ENCODE measurements at places on chromosomes 7 and 10. TPM values are rescaled to one million over a fixed set of nuclear protein-coding genes. Genes with fewer than 3 reads are reported as not detected.

DNA sequence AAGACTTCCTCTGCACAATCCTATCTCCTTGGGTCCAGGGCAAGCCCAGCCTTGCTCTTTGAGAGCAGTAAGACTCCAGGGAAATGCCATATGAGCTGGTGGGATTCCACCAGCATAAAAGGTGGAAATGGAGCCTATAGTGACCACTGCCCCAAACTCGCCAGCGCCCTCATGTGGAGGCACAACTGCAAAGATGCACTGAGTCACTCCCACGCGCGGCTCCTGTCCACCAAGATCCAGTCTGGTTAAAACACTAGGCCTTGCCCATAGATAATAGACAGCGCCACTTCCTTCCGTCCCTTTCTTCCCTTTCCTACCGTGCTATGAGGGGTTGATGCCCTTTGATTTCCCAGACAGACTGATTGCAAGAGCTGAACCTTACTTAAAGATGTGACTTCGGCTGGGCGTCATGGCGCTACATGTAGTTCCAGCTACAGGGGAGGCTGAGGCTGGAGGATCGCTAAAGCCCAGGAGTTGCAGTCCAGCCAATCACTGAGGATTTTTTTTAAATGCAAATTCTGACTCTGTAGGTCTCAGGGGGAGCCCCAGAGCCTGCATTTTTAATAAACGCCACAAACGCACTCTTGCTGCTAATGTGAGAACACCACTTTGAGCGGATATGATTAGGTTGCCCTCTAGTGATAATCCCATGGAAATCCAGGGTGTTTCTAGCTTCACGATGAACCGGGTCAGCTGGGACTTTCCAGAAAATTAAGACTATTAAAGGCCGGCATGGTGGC is 136.5 kb downstream of the EPC1 start:
- DNase-seq: peak; percentile 61

GRCh38 chr10:103884681-103885139 is 29.3 kb upstream of the SH3PXD2A start:
- peak; percentile 86 for DNase-seq

GRCh38 chr7:14047709-14048399 is 58.4 kb upstream of the ETV1 start:
- no peak for DNase-seq

The NRCAM gene
- total RNA-seq: 60.4 TPM

The MYOF gene
- 249 TPM for total RNA-seq

DNA sequence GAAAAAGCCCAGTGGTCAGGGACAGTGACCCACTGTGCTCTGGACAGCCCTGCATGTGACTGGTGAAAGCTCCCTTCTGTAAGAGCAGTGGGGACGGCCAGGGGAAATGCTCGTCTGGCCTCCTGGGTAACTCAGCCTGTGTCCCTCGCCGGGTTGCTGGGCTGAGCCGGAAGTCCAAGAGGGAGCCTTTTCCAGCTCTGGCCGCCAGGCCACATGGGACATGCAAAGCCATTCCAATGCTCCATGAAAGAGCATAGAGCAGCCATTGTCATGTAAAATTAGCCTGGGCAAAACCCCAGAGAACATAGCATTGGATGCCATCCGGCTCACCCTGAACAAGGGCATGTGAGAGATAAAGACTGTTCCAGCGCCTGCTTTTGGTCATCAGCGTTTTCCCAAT is 64.9 kb upstream of the ADRB1 start:
- no peak for DNase-seq

DNA sequence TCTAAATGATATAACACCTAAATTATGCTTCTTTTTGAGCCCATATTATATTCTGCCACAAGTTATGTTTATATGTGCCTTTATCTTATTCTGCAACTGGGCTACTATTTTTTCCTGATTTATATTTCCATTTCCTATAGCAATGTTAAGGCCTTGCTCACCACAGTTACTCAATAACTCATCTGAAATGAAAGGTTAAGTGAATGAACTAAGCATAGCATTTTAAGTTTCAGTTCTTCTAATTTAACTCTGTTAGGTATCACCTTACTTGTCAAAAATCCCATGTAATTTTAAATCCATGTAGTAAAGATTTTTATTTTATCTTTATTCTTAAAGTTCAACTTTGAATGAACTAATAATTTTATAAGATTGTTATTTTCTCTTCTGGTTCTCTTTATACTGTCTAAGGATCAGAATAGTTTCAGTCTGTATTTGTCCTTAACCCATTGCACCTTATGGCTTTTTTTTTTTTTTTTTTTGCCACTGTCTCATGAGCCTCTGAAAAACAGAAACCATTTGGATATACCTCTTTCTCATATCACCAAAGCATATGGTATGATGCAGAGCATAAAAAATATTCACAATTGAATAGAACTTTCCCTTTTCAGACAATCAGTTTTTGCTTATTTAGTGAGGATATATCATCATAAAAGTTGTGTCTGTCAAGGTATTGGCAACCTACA is 301.8 kb upstream of the ZWINT start:
- no peak for DNase-seq

The PON1 gene
- total RNA-seq: not detected

- no peak for DNase-seq
Observed at GRCh38 chr7:50864694-50865093, 82.0 kb upstream of the GRB10 start.

DNA sequence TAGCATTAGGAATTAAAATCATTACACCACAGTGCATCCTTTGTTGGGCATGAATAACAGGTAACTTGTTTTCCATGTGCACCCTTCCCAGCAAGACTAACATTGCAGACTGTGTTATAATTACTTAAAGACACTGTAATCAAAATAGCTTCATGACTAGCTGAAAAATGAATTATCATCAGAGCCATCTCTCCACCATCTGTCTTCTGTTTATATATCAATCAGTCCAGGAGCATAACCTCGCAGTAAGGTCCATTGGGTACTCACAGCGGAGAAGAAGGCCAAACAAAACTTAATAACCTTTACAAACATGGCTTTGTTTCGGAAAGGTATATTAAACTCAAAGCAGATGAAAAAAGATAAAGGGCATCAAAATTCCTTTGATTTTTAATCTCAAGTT is 90.6 kb downstream of the ODAD2 start:
- no peak for DNase-seq

- DNase-seq: no peak
Observed at GRCh38 chr10:13511409-13511808, 17.4 kb downstream of the BEND7 start.

The AOAH gene
- not detected for total RNA-seq
